AG09319 (cell line): ENCODE measurements at places on chromosomes 3 and 15.

DNA sequence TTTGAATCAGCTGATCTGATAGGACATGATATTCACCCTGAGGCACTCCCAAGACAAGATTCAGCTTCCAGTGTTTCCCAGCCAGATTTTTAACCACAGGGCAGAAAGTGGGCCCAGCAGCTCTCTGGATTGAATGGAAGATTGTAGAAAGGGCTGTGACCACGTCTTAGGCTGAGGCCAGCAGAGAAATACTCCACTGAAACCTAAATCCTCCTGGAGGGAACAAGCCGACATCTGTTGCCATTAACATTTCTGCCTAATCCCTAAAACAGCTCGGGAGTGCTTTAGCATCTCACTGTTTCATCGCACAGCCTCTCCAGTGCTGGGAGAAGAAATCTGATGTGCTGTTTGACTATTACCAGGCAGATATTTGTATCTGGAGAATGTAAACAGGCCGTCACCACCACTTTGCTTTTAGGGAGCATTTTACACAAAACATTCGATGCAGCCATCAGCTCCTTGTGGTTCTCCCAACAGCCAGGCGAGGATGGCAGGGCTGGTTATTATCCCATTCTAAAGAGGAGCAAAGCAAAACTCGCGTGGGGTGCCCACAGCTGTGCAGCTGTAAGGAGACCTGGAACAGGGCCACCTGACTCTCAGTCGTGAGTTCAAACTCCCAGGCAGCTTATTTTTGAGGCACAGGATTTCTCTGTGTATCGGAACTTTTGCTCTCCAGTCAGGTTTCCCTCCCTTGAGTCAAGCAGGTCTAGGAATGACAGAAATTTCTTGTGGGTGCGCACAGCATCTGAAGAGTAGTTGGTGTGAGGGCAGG is 117.4 kb downstream of the LIPC start:
- DNase-seq = peak; percentile 79

- DNase-seq = no peak
Measured at GRCh38 chr3:94735354-94735753, 672.5 kb downstream of the NSUN3 start.

DNA sequence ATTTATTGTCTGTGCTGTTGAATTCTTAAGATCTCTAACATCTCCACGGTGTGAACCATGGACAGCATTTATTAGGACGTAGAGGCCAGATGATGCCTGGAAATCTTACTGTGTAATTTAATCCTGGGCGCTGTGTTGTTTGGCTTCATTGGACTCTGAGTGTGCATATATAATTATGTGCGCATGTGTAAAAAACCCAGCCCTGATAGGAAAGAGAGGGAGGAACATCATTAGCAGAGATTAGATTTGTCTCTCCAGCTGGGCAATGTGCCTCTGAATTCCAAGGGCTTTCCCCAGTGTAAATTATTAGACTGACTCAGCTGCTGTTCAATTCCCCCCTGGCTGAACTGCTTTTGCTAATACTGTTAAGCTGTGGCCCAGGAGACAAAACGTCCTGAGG is 39.6 kb downstream of the MAP3K13 start:
- DNase-seq = no peak

- DNase-seq = no peak
Measured at GRCh38 chr3:13477943-13478342, 2.2 kb upstream of the HDAC11 start.

- DNase-seq = no peak
Measured at GRCh38 chr15:93250209-93250608, 161.2 kb upstream of the RGMA start.

DNA sequence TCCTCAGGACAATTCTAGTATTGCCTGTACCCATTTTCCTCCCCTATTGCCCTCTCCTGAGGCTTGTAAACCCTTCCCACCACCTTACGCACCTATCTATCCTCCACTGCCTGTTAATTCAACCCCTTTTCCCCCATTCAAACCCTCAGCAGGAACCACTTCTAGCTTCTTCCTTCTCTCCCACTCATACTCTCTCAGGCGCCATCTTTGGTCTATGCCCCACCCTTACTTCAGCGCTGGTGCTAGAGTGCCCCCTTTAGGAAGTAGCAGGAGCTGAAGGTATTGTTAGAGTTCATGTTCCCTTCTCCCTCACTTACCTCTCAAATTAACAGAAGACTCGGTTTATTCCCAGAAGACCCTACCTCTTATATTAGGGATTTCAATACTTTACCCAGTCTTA is 121.8 kb upstream of the NLGN1 start:
- no peak for DNase-seq

DNA sequence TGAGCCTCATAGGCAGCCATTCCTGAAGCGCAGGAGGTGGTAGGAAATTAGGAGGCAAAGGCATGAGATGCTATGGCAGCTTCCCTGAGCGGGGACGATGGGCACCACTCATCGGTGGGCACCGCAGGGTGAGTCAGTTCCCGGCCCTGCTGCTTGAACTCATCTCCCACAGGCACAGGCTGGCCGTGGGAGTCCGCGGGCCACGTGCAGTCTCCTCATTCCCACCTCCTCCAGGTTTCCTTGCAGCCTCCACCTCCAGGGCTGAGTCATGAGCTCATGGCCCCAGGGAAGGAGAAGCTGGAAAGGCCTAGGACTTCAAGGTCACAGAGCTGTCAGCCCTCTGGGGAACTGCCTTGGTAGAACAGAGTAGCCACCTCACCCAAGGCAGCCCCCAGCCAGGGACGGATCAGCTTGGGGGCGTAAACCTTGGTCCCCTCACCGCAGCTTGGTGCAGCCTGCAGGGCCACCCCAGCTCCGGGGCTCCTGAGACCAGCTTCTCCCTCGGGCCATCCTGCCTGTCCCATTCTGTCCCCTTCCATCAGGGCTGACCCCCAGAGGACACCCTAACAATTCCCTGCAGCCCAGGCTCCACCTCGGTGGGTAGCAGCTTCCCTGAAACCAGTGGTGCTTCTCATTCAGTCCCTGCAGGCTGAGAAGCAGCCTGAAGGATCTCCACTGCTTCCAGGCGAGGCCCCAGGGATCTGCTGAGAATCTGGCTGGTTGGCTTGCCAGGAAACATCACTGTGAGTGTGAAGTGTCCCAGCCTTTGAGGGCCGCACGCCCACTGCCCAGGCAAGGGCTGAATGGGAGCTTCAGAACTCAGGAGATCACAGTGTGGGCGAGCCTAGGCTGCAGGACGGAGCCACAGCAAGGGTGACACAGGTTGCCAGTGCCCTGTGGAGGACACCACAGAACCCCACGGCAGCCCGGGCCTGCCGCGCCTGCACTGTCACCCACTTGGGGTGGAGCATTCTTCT is 150.7 kb upstream of the MEF2A start:
- DNase-seq = no peak

DNA sequence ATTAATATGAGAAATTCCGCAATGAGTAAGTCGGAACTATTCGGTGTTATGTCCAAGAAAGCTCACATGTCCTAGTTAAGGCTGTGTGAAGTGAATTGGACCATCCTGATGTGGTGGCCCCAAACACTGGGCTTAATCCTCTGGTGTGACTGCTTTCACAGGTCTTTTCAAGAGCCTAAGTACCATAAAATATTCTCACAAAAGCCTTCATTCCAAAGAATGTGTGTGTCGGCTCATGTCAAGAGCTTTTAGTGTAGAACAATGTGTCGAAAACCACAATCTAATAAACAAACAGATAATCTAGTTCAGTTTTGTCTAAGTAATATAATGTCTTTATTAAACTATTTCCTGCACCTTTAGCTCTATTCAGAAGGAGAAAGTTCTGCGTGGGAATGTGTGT is 311.4 kb downstream of the LPP start:
- no peak for DNase-seq

DNA sequence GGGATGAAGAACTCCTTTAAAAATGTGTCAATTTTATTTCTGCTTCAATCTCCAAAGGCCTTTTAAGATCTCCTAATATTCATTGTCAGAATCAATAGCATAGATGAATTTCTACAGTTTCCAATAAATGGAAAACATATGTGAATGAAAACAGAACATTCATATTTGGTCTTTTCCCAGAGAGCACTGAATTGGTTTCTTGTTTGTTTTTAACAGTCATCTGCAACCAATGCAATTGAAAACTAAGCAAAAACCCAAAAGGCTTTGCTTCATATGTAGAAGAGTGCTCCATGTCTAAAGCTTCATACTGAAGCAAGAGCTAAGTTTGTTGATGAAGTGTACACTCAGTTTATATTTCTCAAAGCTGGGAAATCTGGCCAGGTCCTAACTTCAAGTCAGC is 426.5 kb upstream of the CDIN1 start:
- no peak for DNase-seq

DNA sequence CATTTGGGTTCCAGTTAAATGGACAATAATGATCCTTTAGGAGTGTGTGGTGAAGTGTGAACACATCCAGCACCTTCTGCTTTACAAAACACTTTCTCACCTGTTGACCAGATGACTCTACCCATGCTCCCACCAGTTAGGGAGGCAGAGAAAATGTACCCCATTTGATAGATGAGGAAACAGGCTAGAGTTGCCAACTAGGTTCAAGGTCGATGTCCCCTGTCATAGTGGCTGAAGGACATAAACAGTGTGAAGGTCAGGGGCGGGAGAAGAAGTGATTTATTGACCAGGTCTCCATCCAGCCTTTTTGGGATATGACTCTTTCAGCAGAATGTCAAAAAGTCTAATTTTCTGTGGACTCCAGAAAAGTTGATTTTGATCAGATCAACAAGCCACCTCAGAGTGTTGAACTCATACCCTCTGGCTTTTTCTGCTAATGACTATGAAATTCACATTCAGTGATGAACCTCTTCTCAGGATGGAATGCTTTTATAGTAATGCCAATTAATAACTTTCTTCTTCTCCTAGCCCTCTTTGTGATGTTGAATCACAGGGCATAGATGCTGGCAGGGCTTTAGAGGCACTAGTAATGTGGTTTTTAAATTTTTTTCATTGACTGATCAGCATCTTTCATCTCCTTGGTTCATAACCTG is 57.5 kb downstream of the CPN2 start:
- DNase-seq = no peak

GRCh38 chr3:18019161-18019495 is 276.7 kb upstream of the TBC1D5 start:
- no peak for DNase-seq
